Naive thymus-derived CD8-positive, alpha-beta T cell (primary cell): ENCODE measurements at places on chromosomes 6 and 20. TPM values are rescaled to one million over a fixed set of nuclear protein-coding genes. Genes with fewer than 3 reads are reported as not detected.

DNA sequence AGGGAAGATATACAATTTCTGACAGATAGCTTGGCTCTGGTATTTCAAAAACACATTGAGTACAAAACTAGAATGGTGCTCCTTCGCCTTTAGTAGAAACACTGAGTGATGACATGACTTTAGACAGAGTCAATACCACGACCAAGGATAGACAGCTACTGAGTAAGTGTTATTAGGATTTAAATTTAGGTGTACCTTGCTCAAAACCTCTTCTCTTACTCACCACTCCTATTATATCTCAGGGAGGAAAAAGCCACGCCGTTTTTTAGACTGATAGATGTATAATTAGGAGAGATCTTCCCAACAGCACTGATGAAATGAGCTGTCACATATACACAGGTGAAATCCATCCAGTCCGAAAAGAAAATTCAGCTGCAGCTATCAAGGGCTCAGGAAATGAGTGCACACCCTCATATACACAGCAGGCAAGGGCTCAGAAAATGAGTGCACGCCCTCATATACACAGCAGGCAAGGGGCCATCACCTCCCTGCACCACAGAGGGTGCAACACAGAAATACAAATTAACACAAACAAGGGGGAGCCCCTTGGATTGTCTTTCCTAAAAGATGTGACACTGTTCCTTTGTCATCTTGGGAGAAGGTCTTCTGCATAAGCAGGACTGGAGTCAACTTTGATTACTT lies 53.7 kb downstream of the LYRM4 start:
- no peak overlapping the region for H3K4me3 ChIP-seq
- no peak overlapping the region for H3K27ac ChIP-seq
- H3K36me3 ChIP-seq: peaks cover 16% of the 10 kb centered on the region
- no peak for DNase-seq
- H3K4me1 ChIP-seq: peaks cover 5% of the 10 kb centered on the region

DNA sequence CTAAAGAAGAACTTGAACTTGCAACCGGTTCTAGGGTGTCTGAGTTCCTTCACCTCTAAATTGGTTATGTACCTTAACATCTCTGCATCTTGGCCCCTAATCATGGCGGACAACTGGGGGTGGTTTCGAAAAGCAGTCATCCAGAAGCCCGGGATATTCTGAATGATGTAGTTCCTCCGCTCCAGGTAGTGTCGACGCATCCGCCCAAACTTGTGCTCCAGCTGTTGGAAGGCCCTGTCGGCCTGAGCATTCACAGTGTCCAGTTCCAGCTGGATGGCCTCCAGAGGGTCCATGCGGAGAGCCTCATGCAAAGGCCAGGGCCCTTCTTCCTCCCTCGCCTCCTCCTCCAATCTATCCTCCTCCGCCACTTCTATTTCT lies 887 bp downstream of the TSPYL1 start:
- H3K4me1 ChIP-seq: peaks cover 70% of the 10 kb centered on the region
- H3K4me3 ChIP-seq: peak overlapping the region; percentile 99
- H3K36me3 ChIP-seq: peaks cover 34% of the 10 kb centered on the region
- no peaks in the 10 kb centered on the region for H3K27me3 ChIP-seq
- DNase-seq: no peak

DNA sequence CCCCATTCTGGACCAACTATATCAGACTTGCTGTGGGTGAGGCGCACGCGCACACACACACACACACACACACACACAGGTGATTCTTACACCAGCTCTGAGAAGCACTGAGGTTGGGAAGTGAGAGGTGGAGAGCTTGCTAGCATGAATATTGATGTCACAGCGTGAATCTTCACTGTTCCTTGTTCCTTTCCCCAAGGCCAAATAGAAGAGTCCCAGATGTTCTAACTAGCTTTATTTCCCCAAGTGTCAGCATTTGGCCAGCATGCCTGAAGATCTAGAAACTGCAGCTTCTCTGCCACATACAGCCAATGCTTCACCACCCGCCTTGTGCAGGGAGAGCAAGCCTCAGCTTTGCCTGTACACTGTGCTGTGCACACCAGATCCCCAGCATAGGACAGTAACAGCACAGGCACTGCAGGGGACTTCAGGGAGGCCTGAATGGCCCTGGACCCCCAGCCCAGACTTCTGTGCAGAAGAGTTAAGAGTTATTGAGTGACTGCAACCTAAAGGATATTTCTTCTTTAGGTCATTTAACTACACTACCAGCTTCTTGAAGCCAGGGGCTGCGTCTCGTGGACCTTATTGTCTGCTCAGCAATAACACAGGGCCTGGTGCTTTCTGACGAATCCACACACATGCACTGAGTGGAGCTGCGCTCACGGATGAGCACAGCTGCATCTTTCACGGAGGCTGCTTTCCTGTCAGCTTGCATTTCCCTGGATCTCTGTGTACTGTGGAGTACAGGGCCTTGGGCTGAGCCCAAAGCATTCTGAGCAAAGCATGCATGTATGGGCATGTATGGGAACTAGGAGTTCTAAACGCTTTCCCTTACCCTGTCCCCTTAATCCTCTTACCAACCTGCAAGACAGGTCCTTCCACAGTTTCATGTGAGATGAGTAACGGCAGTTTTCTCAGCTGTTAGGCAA lies 13.9 kb upstream of the CD93 start:
- H3K36me3 ChIP-seq: no peaks in the 10 kb centered on the region
- no peak overlapping the region for H3K27ac ChIP-seq
- DNase-seq: no peak
- H3K4me1 ChIP-seq: no peaks in the 10 kb centered on the region
- H3K4me3 ChIP-seq: no peak overlapping the region
- no peaks in the 10 kb centered on the region for H3K27me3 ChIP-seq

COMMD7 gene
- total RNA-seq: 32.4 TPM

- H3K36me3 ChIP-seq: no peaks in the 10 kb centered on the region
- H3K4me3 ChIP-seq: peak overlapping the region; percentile 66
- H3K27me3 ChIP-seq: peaks cover 24% of the 10 kb centered on the region
Observed at GRCh38 chr20:49608752-49609670, 41.1 kb upstream of the PTGIS start.

- H3K27me3 ChIP-seq: no peaks in the 10 kb centered on the region
- no peak overlapping the region for H3K27ac ChIP-seq
- no peak overlapping the region for H3K4me3 ChIP-seq
- H3K36me3 ChIP-seq: no peaks in the 10 kb centered on the region
- no peaks in the 10 kb centered on the region for H3K4me1 ChIP-seq
Observed at GRCh38 chr6:4603291-4603690, 172.9 kb upstream of the CDYL start.

GRCh38 chr20:19284400-19285178 lies 72.1 kb downstream of the SLC24A3 start:
- no peak overlapping the region for H3K27ac ChIP-seq
- no peak for DNase-seq
- no peaks in the 10 kb centered on the region for H3K36me3 ChIP-seq
- H3K4me1 ChIP-seq: no peaks in the 10 kb centered on the region
- H3K27me3 ChIP-seq: peaks cover 23% of the 10 kb centered on the region
- H3K4me3 ChIP-seq: no peak overlapping the region

GRCh38 chr20:45427236-45428149 lies 11.6 kb downstream of the PIGT start:
- H3K4me1 ChIP-seq: peaks cover 4% of the 10 kb centered on the region
- no peaks in the 10 kb centered on the region for H3K36me3 ChIP-seq
- no peak for DNase-seq
- H3K4me3 ChIP-seq: no peak overlapping the region

GRCh38 chr20:47818996-47819609 lies 33.8 kb upstream of the SULF2 start:
- H3K36me3 ChIP-seq: no peaks in the 10 kb centered on the region
- no peak overlapping the region for H3K27ac ChIP-seq
- H3K4me3 ChIP-seq: no peak overlapping the region
- DNase-seq: no peak

OR12D3 gene
- total RNA-seq: not detected

DNA sequence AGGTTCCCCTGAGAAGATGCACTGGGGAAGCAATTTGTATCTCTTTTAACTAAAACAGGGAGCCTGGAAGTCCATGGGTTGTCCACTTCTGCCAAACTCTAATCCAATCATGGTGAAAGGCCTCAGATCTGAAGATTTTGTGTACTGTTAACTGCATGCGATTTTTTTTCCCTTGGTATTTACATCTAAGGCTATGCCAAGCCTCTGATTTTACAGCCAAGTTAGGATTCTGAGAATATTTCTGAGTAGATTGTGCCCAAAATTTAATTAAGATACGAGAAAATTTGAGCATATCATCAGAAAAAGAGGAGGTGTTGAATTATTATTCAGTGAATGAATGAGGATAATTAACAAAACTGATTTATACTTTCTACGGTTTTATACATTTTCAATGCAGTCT lies 34.0 kb downstream of the BTBD3 start:
- no peaks in the 10 kb centered on the region for H3K36me3 ChIP-seq
- H3K27me3 ChIP-seq: no peaks in the 10 kb centered on the region
- no peak for DNase-seq
- H3K4me3 ChIP-seq: no peak overlapping the region
- H3K27ac ChIP-seq: no peak overlapping the region

GRCh38 chr20:33033381-33033780 lies 1.9 kb downstream of the BPIFB6 start:
- no peak overlapping the region for H3K27ac ChIP-seq
- H3K4me3 ChIP-seq: no peak overlapping the region
- no peaks in the 10 kb centered on the region for H3K36me3 ChIP-seq
- DNase-seq: no peak

GRCh38 chr6:136148051-136148450 lies 102.1 kb downstream of the MTFR2 start:
- no peaks in the 10 kb centered on the region for H3K4me1 ChIP-seq
- DNase-seq: no peak
- H3K4me3 ChIP-seq: no peak overlapping the region
- H3K27me3 ChIP-seq: peaks cover 1% of the 10 kb centered on the region

DNA sequence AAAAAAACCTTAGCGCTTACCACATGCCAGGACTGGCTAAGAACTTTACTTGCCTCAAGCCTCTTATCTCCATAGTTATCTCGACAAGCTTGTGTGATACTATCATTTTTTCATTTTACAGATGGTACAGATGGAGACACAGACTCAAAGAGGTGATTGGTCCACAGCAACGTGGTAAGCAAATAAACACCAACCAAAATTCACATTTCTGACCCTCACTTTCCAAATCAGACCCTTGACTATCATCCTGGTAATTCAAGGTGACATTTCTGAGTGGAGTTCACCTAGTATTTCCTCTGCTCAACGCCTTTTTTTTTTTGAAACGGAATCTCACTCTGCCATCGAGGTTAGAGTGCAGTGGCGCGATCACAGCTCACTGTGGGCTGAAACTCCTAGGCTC lies 25.9 kb upstream of the ILRUN start:
- H3K4me1 ChIP-seq: no peaks in the 10 kb centered on the region
- no peaks in the 10 kb centered on the region for H3K27me3 ChIP-seq
- DNase-seq: no peak
- H3K36me3 ChIP-seq: no peaks in the 10 kb centered on the region

DNA sequence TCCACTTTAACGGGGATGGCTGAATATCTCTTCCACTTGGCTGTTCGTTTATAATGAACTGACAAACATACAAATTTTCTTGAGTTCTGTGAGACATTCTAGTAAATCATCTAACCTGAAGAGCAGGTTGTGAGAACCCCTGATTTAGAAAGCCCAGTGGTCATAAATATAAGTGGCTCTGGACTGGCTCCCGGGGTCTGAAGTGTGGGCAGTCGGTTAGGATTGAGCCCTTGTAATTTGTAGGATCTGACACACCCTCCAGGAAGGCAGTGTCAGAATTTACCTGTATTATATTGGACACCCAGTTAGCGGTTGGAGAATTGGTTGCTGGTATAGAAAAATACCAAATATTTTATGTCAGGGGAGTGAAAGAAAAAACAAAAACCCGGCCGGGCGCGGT lies 6.8 kb upstream of the GMEB2 start:
- H3K36me3 ChIP-seq: no peaks in the 10 kb centered on the region
- no peaks in the 10 kb centered on the region for H3K27me3 ChIP-seq
- peak overlapping the region; percentile 96 for H3K27ac ChIP-seq
- peak overlapping the region; percentile 50 for H3K4me3 ChIP-seq
- H3K4me1 ChIP-seq: peaks cover 84% of the 10 kb centered on the region
- DNase-seq: no peak

- peaks cover 87% of the 10 kb centered on the region for H3K4me1 ChIP-seq
- H3K27me3 ChIP-seq: no peaks in the 10 kb centered on the region
- H3K27ac ChIP-seq: peak overlapping the region; percentile 88
- DNase-seq: no peak
- H3K4me3 ChIP-seq: peak overlapping the region; percentile 53
Observed at GRCh38 chr6:139144490-139145085, 9.7 kb downstream of the HECA start.
